ENCODE measurements at places on chromosomes 13 and 19.
A peak's percentile ranks its signal among the peaks of the same experiment; 100 is the strongest.

GRCh38 chr13:46543287-46543686 is 9.7 kb upstream of the LRCH1 start:
- no peak for DNase-seq

GRCh38 chr19:45253396-45254027 is 2.4 kb downstream of the MARK4 start:
- peak; percentile 30 for DNase-seq

DNA sequence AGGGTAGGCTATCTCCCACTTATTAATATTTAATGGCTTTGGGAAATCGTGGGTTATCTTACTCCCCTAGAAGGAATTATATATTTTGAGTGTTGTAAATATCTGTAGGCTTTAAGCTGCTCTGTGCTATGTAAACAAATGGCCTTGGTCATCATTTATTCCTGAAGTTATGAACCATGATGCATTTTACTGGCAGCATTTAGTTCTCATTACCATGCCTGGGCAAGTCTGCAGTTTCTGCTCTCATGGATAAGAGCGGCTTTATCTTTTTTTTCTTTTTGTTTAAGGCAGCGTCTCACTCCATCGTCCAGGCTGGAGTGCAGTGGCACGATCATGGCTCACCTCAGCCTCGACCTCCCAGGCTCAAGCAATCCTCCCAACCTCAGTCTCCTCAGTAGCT is 156.1 kb downstream of the IRS2 start:
- DNase-seq: no peak

DNA sequence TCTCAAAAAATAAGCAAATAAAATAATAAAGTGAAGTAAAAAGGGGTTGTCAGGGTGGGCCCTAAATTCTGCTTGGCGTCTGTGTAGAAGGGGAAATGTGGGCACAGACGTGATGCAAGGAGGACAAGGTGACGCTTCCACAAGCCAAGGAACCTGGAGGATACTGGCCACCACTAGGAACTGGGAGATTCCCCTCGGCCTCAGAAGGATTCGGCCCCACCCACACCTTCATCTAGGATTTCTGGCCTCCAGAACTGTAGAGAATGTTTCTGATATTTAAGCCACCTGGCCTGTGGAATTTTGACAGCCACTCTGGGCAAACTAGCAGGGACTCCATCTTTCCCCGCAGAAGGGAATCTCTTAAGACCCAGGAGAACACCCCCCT is 1.1 kb downstream of the PLEKHJ1 start:
- no peak for DNase-seq

- no peak for DNase-seq
Measured at GRCh38 chr19:55563261-55563690, 17.4 kb downstream of the ZNF579 start.

- DNase-seq: no peak
Measured at GRCh38 chr13:50760751-50761150, 82.7 kb downstream of the DLEU7 start.

- no peak for DNase-seq
Measured at GRCh38 chr19:13001502-13002165, 6.4 kb downstream of the NFIX start.

DNA sequence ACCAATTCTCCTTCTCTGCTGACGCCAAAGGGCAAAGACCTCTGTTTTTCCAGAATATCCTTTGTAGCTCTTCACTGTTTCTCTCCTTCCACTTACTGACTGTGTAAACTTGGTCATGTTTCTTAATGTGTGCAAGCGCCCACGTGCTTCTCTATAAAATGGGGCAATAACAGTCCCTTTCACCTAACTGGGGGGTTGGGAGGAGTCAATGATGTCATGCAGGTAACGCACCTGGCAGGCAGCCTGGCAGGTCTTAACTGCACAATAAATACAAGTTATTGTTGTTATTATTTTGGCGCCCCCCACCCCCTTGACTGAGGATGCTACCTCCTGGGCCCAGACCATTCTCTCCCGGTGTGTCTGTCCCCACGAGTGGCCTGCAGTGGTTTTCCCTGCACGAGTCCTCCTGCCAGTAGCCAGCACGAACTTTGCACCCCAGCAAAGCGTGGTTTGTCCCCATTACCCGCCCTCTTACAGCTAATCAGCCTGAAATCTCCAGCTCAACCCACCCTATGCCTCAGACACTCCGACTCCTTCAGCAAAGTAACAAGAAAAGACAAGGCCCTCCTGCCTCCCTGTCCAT is 5.3 kb downstream of the SBSN start:
- DNase-seq: no peak

DNA sequence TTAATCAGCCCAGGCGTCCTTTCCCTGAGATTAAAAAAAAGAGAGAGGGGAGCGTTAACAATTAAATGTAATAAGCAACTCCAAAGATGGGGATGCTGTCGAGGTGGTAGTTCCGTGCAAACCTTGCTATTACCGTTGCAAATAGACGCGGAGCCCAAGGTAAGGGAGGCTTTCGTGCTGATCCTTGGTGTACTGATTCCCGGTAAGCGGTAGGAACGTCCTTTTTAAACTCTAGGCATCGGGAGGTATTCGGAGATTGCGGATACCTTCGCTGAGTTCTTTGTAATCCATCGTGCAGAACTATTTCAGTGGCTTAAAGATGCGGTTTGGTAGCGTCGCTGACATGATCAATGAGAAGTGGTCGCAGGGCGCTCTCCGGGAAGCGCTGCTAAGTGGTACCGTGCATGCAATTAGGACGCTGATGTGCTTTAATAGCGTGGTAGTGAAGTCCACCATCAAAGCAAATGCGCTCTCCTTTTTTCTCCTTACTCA is 3.1 kb downstream of the SLITRK5 start:
- no peak for DNase-seq

GRCh38 chr19:39053276-39054090 is 21.1 kb upstream of the FBXO27 start:
- DNase-seq: no peak

DNA sequence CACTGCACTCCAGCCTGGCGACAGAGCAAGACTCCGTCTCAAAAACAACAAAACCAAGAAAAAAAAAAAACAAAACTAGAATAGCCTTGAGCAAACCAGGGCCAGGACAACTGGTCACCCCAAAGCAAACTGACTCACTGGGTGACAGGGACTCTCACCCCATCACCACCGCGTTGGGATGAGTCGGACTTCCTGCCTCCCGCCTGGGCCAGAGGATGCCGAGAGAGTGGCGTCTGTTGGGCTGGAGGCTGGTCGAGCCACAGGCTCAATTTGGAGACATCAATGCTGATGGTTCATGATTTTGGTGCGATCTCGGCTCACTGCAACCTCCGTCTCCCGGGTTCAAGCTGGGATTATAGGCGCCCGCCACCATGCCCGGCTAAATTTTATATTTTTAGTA is 11.6 kb downstream of the TMPRSS9 start:
- DNase-seq: no peak

GRCh38 chr19:4375164-4376027 is 25.0 kb downstream of the SH3GL1 start:
- DNase-seq: no peak

DNA sequence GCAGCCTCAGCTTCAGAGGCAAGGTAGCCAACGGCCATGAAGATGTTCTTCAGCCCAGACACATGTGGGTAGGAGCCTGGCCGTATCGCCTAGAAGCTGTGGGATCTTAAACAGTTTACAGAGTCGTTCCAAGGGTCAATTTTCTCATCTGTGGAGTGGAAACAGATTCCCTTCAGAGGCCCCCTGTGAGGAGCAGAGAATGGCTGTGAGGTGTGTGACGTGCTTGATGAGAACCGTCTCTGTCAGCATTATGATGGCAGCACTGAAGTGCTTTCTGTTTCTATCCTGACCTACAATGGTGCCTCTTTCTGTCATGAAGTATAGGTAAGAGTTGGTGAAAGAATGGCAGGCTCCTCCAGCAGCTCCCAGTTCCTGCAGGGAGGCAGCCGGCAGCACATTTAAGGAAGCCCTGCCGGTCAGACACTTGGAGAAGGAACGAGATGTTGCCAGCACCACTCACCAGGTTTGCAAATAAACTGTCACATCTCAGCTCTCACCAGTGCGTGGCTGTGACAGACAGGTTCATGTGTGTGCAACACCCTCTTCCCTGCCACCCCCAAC is 277.3 kb downstream of the FOXO1 start:
- DNase-seq: peak; percentile 54

DNA sequence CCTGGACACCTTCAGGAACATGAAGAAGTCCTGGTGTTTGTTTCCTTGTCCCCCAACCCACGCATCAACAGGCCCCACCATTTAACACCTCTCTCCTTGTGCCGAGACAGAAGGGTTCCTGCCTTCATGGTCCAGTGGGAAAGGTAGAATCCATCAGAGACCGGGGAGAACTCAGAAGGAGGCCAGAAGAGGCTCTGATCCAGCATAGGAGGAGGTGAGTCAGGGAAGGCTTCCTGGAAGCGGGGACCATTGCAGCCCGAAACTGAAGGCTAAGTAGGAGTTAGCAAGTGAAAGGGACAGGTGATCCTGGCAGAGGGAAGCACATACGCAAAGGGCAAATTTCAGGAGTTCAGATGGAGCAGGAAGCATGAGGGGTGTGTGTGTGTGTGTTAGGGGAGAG is 484 bp downstream of the ICAM3 start:
- DNase-seq: no peak

DNA sequence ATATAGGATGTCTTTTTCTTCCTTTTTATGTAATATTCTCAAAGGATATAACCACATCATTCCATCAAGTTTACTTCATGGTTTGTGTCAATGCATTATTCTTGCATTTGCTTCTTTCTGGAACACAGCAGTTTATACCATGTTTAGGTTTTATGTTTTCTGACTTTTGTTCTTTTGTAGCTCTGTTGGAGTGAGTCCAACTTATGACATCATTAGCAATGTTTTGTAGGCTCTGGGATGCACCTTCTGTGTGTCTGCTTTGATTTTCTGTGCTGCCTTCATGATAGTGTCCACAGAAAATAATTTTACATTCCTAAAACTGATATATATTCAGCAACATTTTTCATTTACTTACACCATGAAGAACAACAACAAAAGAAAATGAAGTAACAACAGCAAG is 68.9 kb downstream of the SHISA2 start:
- no peak for DNase-seq

DNA sequence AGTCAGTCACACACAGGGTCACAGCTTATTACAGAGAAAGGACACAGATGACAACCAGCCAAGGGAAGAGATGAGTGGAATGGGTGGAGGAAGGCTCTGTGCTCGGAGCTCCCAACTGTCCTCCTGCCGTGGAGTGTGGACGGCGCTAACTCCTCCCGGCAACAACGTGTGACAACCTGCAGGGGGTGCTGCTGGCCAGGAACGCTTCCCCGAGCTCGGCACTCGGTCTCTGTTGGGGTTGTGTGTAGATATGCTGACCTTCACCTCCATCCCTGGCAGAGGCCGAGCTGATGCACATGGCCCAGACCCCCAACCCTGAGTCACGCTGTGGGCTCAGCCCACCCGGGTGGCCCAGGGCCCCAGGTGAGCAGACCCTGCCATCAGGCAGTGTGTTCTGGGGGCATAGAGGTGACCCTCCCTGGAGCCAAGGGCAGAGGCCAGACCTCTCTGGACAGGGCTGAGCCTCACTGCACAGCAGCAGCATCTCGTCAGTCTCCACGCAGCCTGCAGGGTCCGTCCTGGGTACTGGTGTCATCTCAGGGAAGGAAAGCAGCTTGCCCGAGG is 14.1 kb downstream of the ZNF444 start:
- no peak for DNase-seq

DNA sequence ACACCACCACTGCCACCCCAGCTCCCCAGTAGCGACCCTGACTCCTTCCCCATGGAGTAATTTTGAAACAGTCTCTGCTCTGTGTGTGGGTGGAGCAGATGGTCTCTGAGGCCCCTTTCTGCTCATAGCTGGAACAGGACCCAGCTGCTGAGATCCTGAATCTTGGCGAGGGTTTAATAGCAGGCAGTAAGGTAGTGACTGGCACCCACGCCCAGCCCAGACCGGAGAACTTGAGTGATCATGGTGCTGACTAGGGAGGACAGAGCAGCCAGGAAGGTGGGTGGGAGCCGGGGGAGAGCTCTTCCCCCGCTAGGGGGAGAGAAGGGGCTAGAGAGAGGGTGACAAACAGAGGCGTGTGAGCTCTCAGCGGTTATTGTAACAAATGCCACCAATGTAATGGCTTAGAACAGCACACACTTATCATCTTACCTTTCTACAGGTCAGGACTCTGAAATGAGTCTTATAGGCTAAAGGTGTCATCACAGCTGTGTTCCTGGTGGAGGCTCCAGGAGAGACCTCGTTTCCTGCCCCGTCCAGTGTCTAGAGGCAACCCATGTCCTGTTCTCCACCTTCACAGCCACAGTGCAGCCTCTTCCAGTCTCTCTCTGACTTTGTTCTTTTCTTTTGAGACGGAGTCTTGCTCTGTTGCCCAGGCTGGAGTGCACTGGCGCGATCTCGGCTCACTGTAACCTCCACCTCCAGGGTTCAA is 7.2 kb upstream of the ACER1 start:
- DNase-seq: no peak

All from CD4-positive, alpha-beta T cell treated with Interleukin-6 for 4 hours (primary cell).